ENCODE measurements at places on chromosomes 5 and 9. TPM values are rescaled to one million over a fixed set of nuclear protein-coding genes. Genes with fewer than 3 reads are reported as not detected.

GRCh38 chr9:130290291-130291181 is 25.0 kb downstream of the HMCN2 start:
- H3K36me3 ChIP-seq = no peaks in the 10 kb centered on the region
- no peak overlapping the region for H3K4me3 ChIP-seq
- H3K4me1 ChIP-seq = no peaks in the 10 kb centered on the region
- H3K27ac ChIP-seq = no peak overlapping the region
- DNase-seq = no peak

- H3K36me3 ChIP-seq = no peaks in the 10 kb centered on the region
- no peaks in the 10 kb centered on the region for H3K4me1 ChIP-seq
- H3K27me3 ChIP-seq = no peaks in the 10 kb centered on the region
- no peak overlapping the region for H3K4me3 ChIP-seq
Observed at GRCh38 chr5:136521696-136522095, 156.4 kb upstream of the TRPC7 start.

The HMCN2 gene
- total RNA-seq = not detected

The TSPAN17 gene
- 19.4 TPM for total RNA-seq

The NSA2 gene
- total RNA-seq = 204 TPM
